ENCODE measurements at places on chromosomes 1 and 21.

DNA sequence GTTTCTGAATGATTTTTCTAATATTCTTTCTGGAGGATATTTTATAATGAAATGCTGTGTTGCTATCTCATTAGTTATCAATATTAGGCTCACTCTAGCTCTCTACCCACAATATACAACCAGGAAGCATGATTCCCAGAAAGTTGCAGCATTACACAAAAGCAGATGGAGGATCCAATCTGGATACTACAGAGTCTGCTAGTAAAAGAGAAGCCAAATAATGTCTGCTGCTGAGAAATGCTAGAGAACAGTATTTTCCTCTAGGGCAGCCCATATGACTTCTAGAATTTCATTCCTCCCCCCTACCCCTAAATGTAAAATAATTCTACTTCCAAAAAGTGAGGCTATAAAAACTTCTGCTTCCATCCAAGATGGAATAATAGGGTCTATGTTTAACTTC lies 239.8 kb downstream of the ZNF648 start:
- no peaks in the 10 kb centered on the region for H3K27me3 ChIP-seq
- H3K27ac ChIP-seq: peak overlapping the region; percentile 2
- peaks cover 8% of the 10 kb centered on the region for H3K4me1 ChIP-seq
- no peak for DNase-seq
- H3K36me3 ChIP-seq: no peaks in the 10 kb centered on the region

DNA sequence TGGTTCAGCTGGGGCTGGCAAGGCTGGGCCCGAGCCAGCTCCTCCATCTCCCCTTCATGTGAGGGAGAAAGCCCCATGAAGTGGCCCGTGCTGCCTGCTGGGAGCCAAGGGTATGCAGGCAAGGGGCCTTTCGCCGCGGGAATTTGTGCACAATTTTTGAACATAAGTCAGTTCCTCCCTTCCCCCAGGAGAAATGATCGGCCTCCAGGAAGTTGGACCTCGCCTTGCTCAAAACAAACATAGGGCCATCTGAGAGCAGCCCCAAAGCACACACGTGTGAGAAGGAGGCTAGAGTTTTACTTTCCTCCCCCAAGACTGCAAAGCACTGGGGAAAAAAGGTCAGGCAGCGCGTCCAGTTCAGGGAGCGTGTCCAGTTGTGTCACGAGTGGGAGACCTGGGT lies 64.7 kb downstream of the PRDM16 start:
- peak overlapping the region; percentile 87 for H3K27ac ChIP-seq
- no peaks in the 10 kb centered on the region for H3K27me3 ChIP-seq
- no peaks in the 10 kb centered on the region for H3K36me3 ChIP-seq
- no peak overlapping the region for H3K4me3 ChIP-seq

- H3K4me3 ChIP-seq: no peak overlapping the region
- no peak overlapping the region for H3K27ac ChIP-seq
- H3K36me3 ChIP-seq: no peaks in the 10 kb centered on the region
- peaks cover 17% of the 10 kb centered on the region for H3K4me1 ChIP-seq
Observed at GRCh38 chr1:12157366-12158231, 9.2 kb upstream of the TNFRSF1B start.

GRCh38 chr1:184889902-184890301 lies 84.4 kb downstream of the NIBAN1 start:
- H3K27ac ChIP-seq: no peak overlapping the region
- H3K36me3 ChIP-seq: no peaks in the 10 kb centered on the region
- no peaks in the 10 kb centered on the region for H3K27me3 ChIP-seq
- H3K4me1 ChIP-seq: no peaks in the 10 kb centered on the region
- DNase-seq: no peak
- no peak overlapping the region for H3K4me3 ChIP-seq

- no peaks in the 10 kb centered on the region for H3K27me3 ChIP-seq
- no peak overlapping the region for H3K4me3 ChIP-seq
- H3K36me3 ChIP-seq: no peaks in the 10 kb centered on the region
- H3K4me1 ChIP-seq: no peaks in the 10 kb centered on the region
Observed at GRCh38 chr1:227921461-227922185, 26.1 kb downstream of the WNT9A start.

GRCh38 chr1:181416268-181416860 lies 67.0 kb upstream of the CACNA1E start:
- no peaks in the 10 kb centered on the region for H3K4me1 ChIP-seq
- no peak overlapping the region for H3K4me3 ChIP-seq
- H3K36me3 ChIP-seq: no peaks in the 10 kb centered on the region
- H3K27me3 ChIP-seq: no peaks in the 10 kb centered on the region
- DNase-seq: peak; percentile 26

DNA sequence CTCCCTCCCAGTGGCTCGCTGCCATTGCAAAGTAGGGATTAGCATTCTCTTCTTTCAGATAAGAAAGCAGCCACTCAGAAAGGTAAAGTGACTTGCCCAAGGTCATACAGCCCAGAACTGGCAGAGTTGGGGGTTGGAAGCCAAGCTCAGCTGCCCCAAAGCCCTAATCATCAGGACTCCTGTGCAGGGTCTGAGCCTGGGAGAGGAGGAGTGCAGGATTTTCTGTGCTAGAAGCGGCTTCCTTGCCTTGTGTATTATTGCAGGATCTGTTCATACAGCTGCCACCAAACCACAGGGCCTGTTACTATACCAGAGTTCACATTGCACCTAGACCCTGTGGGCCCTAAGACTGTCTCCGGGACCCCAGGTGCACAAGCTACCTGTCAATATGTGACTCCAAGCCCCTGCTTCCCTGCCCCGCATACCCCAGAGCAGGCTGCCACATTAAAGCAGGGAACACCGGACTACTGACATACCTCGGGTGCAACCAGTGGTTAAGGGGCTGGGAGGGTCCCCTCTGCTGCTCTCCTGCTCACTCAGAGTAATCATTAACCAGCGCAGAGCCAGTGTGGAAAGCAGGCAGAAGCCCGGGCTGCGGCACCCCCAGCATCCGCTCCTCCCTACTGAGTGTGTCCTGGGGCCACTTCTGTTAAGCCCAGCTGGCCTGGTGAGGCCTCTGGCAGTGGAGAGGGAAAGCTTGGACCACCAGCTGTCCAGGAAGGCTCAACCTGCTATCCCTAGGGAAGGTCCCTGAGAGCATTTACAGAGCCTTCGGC lies 15.8 kb downstream of the HSPG2 start:
- DNase-seq: peak; percentile 74
- no peaks in the 10 kb centered on the region for H3K36me3 ChIP-seq
- H3K4me1 ChIP-seq: peaks cover 55% of the 10 kb centered on the region
- H3K27ac ChIP-seq: peak overlapping the region; percentile 89

- no peak overlapping the region for H3K4me3 ChIP-seq
- no peak for DNase-seq
- no peaks in the 10 kb centered on the region for H3K4me1 ChIP-seq
Observed at GRCh38 chr1:68873144-68873543, 376.3 kb upstream of the DEPDC1 start.

GRCh38 chr1:52938183-52938451 lies 11.0 kb downstream of the SCP2 start:
- H3K27ac ChIP-seq: no peak overlapping the region
- peaks cover 5% of the 10 kb centered on the region for H3K4me1 ChIP-seq
- no peak for DNase-seq
- no peaks in the 10 kb centered on the region for H3K27me3 ChIP-seq

- no peaks in the 10 kb centered on the region for H3K36me3 ChIP-seq
- peak overlapping the region; percentile 72 for H3K27ac ChIP-seq
- peak; percentile 44 for DNase-seq
- H3K27me3 ChIP-seq: no peaks in the 10 kb centered on the region
Observed at GRCh38 chr1:219555806-219556205, 57.1 kb downstream of the ZC3H11B start.

- H3K36me3 ChIP-seq: no peaks in the 10 kb centered on the region
- H3K27ac ChIP-seq: no peak overlapping the region
- H3K27me3 ChIP-seq: no peaks in the 10 kb centered on the region
- H3K4me3 ChIP-seq: no peak overlapping the region
- DNase-seq: no peak
Observed at GRCh38 chr1:5109633-5110032, 455.2 kb downstream of the AJAP1 start.

DNA sequence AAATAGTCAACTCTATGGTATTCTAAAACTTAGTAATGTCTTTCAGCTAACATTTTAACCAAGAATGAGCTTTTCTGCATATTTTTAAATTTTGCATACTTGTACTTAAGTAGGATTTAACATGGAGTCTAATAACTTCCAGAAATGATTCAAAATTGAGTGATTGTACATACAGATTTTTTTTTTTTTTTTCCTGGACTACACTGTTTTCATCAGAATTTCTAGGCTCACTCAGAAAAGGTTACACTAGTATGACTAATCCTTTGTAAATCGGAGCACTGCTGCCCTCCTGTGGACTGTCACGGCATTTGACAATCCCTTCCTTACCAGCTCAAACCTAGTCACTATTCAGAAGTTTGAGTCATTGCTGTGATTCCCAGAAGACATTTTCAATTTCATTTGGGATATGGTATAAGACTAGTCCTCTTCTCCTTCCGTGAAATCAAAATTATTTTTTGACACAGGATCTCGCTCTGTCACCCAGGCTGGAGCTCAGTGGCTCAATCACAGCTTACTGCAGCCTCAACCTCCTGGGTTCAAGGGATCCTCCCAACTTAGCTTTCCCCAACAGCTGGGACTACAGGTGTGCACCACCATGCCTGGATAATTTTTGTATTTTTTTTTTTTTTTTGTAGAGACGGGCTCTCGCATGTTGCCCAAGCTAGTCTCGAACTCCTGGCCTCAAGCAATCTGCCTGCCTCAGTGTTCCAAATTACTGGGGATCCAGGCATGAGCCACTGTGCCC lies 45.5 kb downstream of the CD46 start:
- no peaks in the 10 kb centered on the region for H3K36me3 ChIP-seq
- no peak overlapping the region for H3K4me3 ChIP-seq
- H3K4me1 ChIP-seq: peaks cover 12% of the 10 kb centered on the region
- H3K27me3 ChIP-seq: no peaks in the 10 kb centered on the region
- H3K27ac ChIP-seq: no peak overlapping the region
- peak; percentile 88 for DNase-seq

- H3K27me3 ChIP-seq: no peaks in the 10 kb centered on the region
- no peaks in the 10 kb centered on the region for H3K36me3 ChIP-seq
- no peak overlapping the region for H3K27ac ChIP-seq
- DNase-seq: no peak
- H3K4me1 ChIP-seq: no peaks in the 10 kb centered on the region
Observed at GRCh38 chr1:81114191-81114590, 686.5 kb upstream of the ADGRL2 start.

DNA sequence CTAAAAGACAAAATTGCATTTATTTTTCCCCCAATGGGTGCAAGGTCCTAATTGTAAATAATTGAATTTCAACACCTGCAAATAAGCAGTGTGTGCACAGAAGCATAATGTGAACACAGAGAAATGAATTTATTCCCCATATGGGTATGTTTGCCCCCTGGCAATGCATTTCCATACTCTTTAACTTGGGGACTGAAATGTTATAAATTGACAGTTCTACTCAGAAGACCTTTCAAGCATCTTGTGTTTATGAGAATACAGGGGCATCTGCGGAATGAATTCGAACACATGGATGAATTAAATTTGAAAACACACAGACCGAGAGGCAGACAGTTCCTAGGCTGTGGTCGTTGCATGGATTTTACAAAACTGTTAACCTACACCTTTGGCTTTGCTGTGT lies 3.5 kb downstream of the PBX1 start:
- peak overlapping the region; percentile 31 for H3K4me3 ChIP-seq
- no peaks in the 10 kb centered on the region for H3K27me3 ChIP-seq
- peaks cover 16% of the 10 kb centered on the region for H3K4me1 ChIP-seq
- DNase-seq: no peak
- H3K36me3 ChIP-seq: no peaks in the 10 kb centered on the region

- H3K27ac ChIP-seq: no peak overlapping the region
- H3K36me3 ChIP-seq: no peaks in the 10 kb centered on the region
- no peaks in the 10 kb centered on the region for H3K27me3 ChIP-seq
- no peaks in the 10 kb centered on the region for H3K4me1 ChIP-seq
Observed at GRCh38 chr1:118183586-118183985, 1.4 kb downstream of the SPAG17 start.

DNA sequence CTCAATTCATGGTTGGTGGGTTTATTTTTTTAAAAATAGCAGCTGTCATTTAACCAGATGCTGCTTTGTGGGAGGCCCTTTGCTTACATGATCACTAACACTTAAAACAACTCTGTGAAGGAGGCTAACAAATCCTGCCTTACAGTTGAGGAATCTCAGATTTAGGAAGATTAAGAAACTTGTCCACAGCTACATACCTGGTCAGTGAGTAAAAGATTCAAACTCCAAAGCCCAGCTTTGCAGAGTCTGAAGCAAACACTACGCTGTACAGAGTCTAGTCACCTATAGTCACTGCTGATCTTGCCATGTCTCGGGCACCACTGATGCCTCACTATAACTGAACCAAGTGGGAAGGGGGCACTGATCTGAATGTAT lies 535.4 kb downstream of the SMYD3 start:
- H3K27ac ChIP-seq: peak overlapping the region; percentile 11
- no peak for DNase-seq
- no peak overlapping the region for H3K4me3 ChIP-seq
- H3K36me3 ChIP-seq: no peaks in the 10 kb centered on the region
- H3K27me3 ChIP-seq: no peaks in the 10 kb centered on the region

DNA sequence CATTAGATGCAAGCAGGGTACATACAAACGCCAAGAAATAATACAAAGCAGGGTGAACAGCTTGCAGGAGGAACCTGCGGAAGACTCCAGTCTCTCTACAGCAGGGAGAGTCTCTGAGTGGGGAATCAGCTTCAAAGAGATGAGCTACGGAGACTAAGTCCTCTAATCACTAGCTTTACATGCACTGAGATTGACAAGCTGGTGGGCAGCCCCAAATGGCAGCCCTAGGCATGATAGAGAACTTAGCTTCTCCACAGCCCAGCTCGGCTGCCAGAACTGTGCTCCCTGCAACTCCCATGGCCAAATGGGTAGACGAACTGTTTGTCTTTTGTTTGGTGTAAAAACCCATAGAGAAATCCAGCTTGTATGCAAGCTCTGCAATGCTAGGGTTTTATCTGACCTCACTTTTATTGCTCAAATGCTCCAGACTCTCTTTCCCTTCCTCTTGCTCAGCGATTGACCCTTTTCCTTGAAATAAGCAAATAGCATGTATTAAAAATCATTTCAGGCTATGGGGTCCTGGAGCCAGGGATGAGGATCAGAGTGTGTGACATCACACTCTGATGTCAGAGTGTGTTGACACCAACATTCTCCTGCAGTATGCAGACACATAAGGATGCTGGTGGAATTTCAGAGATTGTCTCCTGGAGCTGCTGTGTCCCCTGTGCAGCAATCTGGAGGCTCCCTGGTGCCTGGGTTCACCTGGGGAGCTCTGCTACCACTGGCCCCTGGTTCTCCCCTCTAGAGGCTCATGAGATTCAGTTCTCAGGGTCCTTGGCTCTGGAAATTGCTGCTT lies 238.5 kb downstream of the TTLL7 start:
- DNase-seq: no peak
- H3K27me3 ChIP-seq: no peaks in the 10 kb centered on the region
- peaks cover 47% of the 10 kb centered on the region for H3K4me1 ChIP-seq

DNA sequence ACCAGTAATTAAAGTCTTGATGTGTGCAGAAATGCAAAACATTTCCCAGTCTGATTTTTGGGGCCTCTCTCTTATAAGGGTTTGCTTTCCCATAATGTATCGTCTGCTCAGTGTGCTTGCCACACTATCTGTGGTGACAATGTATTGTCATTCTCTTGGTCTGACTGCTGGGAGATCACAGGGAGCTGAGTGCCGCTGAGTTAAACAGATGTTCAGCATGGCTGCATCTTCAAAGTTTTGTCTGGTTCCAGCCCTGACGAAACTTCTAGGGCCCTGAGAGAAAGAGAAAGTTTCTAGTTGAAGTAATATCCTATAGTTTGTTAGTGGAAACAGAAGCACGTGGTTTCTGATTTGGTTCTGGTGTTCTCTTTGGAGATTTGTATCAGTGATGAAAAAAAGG lies 42.6 kb downstream of the DNM3 start:
- H3K36me3 ChIP-seq: no peaks in the 10 kb centered on the region
- no peaks in the 10 kb centered on the region for H3K4me1 ChIP-seq
- no peak for DNase-seq
- H3K27ac ChIP-seq: no peak overlapping the region
- H3K4me3 ChIP-seq: no peak overlapping the region
